ENCODE measurements at places on chromosomes 2 and 18. TPM values are rescaled to one million over a fixed set of nuclear protein-coding genes. Genes with fewer than 3 reads are reported as not detected.

DNA sequence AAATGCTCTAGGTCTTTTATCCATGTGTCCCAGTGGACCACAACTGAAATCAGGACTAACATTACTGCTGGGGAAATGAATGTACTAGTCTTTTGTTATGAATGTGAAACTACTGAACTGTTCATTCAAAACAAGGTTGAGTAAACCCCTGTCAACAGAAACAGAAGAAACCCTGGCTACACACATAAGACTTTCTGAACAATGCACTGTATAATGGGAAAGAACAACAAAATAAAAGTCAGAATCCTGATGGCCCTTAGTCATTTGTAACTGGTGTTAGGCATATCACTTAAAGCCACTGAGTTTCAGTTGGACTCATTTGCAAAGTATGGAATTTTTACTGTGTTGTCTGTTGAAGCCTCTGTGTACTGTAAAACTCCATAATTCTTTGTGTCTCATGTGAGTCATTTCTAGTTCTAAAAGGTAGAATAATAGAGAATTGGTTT lies 77.0 kb upstream of the UBXN4 start:
- DNase-seq: peak; percentile 31

The ITPRIPL1 gene
- 2.6 TPM for polyA plus RNA-seq

The CHST9 gene
- not detected for polyA plus RNA-seq

The OSBPL6 gene
- polyA plus RNA-seq: 1.6 TPM

GRCh38 chr2:142188562-142188961 lies 57.7 kb upstream of the LRP1B start:
- DNase-seq: no peak

GRCh38 chr18:25675123-25675850 lies 323.3 kb upstream of the ZNF521 start:
- peak; percentile 4 for DNase-seq

DNA sequence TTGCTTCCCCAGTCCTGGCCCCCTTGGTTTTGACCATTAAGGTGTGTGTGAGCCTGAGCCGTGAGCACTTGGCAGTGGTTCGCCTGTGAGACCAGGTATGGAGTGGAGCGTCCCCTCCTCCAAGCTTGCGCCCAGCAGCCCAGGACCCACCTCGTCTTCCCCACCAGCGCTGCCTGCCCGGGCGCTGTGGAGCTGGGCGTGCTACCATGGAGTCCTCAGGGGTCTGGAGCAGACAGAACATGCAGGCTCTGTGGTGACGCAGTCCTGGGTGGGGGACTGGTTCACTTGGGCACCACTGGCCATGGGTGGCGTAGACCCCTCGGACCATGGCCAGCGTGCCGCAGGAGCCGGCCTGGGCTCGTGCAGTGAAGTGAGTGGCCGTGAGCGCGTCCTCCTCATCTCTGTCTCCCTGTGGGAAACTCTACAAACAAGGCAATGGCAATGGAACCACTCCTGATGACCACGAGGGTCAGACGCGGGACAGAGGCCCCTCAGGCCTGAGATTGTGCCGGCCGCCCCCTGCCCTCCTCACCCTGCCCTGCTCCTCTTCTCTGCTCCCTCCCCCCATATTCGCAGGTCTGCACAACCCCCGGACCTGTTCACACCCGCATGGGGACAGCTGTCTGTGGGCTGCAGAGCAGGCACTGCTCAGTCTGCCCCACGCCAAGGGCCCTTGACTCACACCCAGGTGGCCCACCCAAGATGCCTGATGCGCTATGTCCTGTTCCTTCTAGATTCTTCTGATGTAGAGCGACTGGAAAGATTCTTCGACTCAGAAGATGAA lies 15.0 kb downstream of the DTYMK start:
- no peak for DNase-seq

The SULT1C4 gene
- 17.2 TPM for polyA plus RNA-seq

- no peak for DNase-seq
These were observed 45.8 kb upstream of the PDK1 start for GRCh38 chr2:172510088-172510487.

DNA sequence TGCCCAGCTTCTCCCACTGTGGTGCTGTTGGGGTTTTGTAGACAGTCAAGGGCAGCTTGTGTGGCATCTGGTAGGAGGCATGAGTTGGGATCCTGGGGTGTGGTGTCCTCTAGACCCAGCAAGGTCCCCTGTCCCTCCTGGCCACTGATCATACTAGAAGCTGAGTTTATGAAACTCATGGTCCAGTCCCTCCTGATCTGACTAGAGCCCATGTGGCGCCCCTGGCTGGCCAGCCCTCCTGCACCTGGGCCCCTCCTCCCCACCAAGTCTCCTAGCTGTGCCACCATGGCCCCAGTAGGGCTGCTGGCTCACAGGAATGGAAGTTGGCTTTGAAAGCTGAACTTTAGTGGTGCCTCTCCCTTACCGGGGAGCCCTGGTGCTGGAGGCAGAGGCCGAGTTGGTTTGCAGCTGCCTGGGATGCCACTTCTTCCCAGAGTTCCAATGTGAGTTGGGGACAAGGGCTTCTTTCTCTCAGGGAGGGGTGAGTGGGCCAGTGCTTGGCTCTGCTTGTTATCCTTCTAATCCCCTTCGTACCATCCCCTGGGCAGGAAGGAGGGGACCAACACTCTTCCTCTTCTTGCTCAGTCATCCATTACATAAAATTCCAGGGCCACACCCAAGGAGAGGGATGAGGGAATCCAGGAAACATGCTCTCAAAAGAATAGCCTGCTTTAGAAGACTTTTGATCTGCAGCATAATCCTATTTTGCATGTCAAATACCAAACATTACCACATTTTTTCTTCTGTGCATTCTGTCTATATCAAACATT lies 37.5 kb upstream of the HAAO start:
- no peak for DNase-seq

The IL36B gene
- polyA plus RNA-seq: not detected

The NAT8 gene
- polyA plus RNA-seq: 0.19 TPM

The ABHD1 gene
- polyA plus RNA-seq: 0.07 TPM

DNA sequence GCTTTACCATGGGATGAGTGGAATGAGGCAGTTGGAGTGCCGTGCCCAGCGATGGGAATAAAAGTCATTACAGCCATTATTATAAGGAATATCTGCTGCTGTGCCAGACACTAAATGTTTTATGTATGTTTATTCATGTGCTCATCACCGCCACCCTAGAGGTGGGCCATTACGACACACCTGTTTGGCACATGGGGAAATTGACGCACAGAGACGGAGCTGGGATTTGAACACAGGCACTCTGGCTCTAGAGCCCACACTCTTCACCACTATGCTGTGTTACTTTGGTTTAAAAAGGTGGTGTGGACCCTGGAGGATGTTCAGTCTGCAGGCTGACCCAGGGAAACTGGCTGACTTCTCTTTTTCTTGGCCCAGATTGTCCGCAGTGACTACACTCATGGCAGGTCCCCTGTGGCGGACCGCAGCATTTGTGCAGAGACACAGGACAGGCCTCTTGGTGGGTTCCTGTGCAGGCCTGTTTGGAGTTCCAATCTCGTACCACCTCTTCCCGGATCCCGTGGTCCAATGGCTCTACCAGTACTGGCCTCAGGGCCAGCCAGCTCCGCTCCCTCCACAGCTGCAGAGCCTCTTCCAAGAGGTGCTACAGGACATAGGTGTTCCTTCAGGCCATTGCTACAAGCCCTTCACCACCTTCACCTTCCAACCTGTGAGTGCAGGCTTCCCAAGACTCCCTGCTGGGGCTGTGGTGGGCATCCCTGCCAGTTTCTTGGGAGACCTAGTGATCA lies 1.6 kb downstream of the TMEM177 start:
- DNase-seq: no peak

DNA sequence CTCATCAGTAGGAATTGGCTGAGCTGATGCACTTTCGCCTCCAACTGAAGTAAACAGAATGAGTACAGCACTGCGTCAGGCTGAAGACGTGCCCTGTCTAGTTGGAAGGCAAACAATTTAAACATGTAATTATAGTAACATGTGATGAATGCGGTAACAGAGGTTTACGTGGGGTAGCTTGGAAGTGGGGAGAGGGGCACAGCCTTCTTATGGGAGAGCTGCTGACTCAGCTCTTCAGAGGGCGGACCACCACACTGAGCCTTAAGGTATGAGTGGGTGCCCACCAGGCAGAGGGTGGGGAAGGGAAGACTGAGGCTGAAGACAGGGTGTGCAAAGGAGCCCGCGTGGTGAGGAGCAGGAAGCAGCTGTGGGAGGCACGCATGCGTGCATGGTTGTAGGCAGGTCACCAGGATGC lies 6.2 kb upstream of the EHD3 start:
- DNase-seq: no peak

DNA sequence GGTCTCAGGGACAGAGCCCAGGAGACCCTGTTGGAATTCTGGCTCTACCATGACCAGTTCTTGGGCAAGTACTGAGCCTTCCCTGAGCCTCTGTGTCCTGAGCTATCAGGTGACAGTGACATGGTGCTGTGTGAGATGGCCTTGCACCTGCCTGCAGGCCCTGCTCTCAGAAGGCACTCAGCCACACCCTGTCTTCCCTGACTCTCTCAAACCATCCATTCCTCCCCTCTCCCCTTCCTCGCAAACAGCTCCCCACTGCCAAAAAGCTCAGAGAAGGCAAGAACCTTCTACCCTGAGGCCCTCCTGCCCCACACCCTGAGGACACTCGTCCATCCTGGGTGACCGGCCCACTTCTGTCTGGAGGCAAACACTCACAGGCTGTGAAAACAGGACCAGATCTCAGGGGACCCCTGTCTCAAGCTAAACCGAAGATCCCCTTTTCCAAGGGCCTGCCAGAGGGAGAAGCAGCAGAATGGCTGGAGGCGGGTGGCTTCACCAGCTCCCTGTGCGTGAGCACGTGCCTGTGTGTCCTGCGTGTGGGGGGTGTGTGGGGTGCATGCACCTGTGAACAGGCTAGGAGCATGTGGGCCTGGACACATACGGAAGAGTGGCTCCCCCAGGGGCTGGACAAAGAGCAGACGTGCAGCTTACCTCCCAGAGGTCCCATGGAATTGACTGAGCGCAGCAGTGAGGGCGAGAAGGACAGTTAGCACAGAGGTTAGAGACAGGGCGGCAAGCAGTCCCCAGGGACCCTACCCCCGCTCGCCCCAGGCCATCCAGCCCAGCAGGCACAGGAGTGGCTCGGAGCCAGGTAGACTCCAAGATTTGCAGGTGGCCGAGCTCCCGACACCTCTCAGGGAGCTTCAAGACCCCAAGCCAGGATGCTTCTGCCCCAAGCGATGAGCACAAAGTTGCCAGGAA lies 53.9 kb downstream of the BIN1 start:
- DNase-seq: no peak

The GATA6 gene
- 3.9 TPM for polyA plus RNA-seq

DNA sequence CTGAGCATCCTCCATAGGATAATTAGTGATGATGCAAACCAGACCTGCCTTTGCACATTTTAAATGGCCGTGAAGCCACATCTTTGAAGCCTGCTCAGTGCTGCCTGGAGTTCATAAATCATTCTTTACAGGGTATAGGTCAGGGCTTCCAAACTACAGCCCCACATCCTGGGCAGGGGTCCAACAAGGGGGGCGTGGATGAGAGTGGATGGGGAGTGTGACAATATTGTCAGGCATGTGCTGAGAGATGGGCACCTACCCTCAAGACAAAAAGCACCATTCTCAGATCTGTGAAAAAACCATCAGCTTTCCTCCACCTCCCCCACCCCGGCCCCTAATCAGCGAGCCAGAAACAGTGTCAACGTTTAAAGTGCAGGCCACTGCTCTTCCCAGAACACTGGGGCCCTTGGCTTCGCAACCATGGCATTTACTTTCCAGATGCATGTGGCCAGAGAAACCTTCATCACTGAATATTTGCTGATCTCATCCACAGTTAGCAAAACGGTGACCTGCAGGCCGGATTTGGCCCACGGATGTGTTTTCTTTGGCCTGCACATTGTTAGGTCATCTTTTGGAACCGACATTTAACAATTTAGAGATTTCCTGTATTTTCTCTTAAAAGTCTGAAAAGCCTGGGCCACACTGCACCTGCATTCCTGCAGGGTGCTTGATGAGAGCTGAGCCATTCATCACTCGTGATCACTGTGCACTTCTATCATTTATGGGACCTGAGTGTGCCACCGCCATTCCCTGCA lies 130.7 kb downstream of the ANKRD44 start:
- peak; percentile 82 for DNase-seq

DNA sequence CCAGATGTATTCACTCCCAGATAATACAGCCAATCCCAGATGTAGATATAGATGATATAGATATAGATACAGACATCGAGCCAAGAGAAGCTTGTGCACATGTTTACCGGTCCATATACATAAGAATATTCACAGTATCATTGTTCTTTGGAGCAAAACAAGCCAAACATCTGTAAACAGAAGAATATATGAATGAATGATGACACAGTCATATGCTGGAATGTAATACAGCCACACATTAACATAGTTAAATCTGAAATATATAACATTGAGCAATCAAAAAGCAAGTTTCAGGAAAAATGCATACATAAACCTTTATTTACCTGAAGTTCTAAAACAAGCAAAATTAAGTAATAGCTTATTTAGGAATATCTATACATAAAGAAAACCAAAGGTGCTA lies 182.5 kb downstream of the TXNL1 start:
- no peak for DNase-seq

DNA sequence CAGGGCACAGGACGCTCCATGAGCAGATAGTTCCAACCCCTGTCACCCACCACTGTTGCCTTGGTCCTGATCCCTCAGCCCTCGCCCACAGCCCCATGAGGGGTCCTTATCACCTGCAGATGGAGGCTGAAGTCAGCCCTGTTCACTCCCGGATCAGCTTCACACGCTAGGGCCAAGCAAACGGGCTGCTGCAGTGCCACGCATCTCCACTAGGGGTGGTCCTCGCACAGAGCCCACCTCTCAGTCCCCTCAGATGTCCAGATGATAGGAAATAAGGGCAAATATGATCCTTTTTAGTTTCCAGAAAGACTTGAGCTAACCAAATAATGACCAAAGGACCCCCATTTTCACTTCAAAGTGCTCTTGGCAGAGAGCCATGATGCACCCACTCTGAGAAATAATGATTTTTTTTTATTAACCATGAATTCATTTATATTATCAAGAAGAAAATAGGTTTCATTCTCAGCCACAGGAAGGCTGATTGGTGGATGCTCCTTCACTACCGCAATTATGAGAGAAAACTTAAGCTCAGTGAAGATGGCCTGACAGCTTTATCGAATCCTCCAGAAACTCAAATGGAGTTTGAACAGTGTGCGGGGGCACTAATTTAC lies 71.9 kb upstream of the KLHL29 start:
- peak; percentile 55 for DNase-seq

GRCh38 chr2:36354811-36355150 lies 797 bp upstream of the CRIM1 start:
- DNase-seq: peak; percentile 53
